ENCODE measurements at places on chromosomes 5 and 9.
A peak's percentile ranks its signal among the peaks of the same experiment; 100 is the strongest.

- no peak for DNase-seq
These were observed 162.8 kb downstream of the ENC1 start for GRCh38 chr5:74477761-74478160.

DNA sequence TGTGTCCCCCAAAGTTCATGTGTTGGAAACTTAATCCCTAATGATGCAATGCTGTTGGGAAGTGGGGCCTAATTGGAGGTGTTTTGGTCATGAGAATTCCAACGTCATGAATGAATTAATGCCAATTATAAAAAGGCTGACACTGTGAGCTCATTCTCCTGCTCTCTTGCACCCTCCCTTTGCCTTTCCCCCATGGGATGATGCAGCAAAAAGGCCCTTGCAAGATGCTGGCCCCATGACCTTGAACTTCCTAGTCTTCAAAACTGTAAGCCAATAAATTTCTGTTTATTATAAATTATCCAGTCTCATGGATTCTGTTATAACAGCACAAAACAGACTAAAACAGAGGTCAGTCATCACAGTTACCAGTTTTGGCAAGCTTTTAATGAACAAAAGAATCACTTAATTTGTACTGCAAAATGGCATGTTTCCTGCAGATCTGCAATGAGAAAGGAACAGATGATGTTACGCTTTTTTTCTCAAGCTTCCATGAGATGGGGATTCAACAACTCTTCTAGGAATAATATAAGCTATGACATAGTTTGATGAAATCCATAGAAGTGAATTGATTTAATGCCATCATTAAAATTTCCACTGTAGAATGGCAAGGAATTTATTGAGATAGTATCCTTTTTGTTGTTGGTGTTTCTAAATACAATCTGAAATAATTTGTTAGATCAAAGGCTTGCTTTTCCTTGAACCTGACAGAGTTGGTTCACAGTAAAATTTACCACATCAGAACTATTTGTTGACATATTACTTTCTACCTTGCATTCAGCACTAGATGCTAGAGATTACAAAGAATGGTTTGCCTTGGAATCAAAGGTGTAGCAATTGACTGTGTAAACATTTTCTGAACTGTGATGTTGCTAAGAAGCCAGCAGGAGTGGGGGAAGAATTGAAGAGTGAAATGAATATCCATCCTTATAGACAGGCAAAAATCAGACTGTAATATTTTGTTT is 29.3 kb upstream of the RFK start:
- DNase-seq, result no peak

DNA sequence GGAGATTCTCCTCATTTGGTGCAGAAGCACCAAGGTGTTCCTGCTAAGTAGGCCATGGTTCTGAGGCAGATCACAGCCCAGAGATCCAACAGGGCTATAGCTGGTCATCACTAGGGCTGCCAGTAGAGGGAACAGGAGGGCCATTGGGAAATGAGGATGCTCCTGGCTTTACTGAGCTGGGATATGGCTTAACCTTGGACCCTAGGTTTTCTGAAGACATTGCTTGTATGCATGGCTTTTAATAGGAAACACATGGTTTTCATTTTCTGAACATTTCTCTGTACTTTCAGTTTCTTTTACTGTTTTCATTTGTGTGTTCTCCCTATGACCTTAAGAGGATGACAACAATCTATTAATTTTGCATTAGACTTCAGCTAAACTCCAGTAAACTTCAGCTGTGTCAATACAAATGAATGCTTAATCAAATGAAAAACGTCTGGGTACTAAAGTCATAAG is at the start of gene IFNW1:
Gene IFNW1 (minus strand): TSS at position 406 of the 456 bp plus-strand sequence. CDS start 262 bp downstream, at position 144.
- no peak for DNase-seq

DNA sequence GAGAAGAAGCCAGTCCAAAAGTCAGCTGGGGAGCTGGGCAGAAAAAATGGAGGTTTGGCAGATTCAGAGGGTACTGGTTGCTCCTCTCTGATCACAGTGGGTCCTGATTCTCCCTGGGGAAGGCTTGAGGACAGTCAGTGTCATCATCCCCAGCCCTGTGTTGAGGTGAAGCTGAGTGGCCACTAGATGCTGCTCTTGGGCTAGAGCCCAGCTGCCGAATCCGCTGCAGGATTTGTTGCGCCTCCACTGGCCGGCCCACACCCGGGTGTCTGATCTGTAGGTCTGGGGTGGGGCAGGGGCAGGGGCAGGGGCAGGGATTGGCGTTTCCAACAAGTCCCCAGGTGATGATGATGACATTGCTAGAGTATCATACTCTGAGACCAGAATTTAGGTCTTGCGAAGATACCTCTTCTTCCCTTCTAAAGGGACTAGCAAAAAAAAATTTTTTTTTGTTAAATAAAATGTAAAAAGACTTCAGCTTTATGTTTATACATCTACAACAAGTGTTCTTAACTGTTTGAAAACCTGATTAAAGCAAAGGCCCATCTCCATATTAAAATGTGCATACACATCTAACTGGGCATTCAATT is 106.8 kb downstream of the PDE6A start:
- DNase-seq, result no peak

- no peak for DNase-seq
These were observed 23.0 kb upstream of the GOLM1 start for GRCh38 chr9:86122311-86122710.

DNA sequence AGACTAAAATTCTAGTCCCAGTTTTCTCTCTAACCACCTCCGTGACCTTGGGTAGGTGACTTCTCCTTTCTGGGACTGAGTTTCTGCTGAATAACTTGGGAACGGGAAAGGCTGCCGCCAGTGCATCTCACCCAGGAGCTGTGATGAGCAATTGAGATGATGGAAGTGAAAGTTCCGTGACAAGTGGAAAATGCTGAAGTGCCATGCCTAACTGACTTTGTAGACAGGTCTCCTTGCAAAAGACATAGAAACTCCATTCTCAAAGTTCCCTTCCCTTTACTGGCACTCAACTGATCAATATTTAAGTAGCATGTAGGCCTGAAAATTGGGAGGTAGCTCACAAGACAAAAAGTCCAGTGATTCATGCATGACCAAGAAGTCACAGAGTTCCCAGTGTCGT is 6.3 kb upstream of the ADAM19 start:
- no peak for DNase-seq

GRCh38 chr5:74056789-74057164 is 430.8 kb downstream of the ARHGEF28 start:
- DNase-seq, result no peak

- DNase-seq, result no peak
These were observed 282.6 kb downstream of the ELAVL2 start for GRCh38 chr9:23543419-23543818.

DNA sequence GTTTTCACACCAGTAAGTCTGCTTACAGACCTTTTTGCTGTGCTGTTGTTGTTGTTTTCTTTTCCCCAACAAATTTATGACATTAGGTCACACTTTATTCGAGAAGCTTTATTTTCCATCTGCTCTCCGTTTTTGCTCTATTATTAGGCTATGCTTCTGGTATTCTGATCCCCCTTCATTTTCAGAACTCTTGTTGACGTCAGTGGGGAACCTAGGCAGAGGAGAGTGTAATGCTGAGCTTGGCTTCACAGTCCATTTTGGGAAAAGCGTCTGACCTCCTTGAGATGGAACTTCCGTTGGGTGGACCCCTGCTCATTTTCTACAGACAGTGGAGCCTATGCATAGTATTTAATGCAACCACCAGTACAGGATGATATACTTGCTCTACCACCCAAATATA is 387.9 kb upstream of the MEF2C start:
- no peak for DNase-seq

- no peak for DNase-seq
These were observed 981 bp downstream of the TCOF1 start for GRCh38 chr5:150358261-150359095.

GRCh38 chr5:135423846-135424168 is 23.3 kb downstream of the DCANP1 start:
- no peak for DNase-seq

DNA sequence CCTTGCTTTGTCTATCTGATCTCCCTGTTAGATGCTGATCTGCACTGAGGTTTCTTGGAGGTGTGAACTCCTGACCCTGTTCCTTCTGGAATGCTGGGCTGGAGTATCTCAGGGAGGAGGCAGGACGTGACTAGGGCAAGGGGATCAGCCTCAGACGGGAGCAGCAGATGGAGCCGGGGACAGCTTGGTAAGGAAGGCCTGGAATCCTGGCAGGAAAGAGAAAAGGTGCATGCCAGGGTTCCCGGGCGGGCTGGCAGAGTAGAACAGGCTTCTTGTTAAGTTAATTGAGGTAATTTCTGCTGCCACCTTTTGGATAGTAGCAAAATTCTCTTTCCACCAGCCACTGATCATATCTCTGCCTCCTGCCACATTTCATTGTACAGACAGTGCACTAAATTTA is 180.9 kb downstream of the ZNF462 start:
- DNase-seq, result no peak

GRCh38 chr9:82038897-82039296 is 50.3 kb downstream of the SPATA31D1 start:
- no peak for DNase-seq

DNA sequence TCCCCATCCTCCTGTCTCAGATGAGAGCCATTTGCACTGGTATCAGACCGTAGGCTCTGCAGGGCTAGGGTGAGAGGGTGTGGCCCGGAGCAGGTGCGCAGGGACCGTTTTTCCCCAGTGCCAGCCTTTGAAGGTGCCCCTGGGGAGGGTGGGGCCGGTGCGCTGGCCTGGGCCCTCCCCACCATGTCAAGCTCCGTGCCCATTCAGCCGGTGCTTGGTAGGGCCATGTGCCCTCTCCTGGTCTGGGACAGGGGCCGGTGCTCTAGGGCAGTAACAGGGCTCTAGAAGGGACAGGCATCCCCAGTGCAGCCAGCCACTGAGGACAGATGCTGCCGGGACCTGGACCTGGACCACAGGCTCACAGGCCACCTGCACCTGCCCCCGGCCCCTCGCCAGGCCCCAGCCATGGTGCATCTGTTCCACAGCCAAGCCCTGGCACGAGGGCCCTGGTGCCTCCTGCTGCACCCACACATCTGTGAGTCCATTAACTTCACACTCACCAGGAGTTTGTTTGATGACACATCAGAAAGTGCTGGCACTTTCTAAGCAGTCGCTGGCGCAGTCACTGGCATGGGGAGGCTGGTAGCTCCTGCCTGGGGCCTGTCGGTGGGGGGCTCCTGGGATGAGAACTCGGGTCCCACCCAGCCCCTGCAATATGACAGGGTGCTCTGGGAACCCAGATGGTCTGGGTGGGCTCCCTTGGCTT is 5.0 kb upstream of the QRFP start:
- DNase-seq, result no peak

DNA sequence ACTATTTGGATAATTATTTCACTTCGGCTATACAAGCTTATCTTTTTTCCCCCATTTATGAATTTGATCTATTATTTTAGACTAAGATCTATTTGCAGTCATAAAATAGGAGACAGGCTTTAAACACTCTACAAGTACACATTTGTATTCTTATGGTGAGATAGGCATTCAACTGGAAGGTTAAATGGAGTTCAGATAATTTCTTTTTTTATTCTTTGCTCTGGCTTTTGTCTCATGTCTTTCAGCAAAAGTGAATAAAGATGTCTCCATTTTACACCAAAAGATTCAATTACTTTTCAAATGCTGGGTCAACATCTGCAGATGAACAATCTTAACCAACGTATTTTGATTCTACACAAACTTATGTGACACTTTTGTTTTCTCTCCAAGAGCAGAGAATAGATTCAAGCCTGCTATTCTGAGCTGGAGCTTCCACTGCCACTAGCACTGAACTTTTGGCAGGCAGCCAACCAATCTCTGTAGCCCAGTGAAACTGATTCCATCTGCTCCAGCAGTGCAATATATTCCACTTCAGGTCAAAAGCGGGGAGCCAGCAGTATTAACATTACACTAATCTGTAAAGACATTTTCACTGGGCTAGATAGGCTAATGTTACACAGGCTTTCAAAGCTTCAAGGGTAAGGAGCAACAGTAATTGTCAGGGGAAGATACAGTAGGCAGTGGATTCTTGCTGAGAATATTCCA is 452.0 kb upstream of the ZNF608 start:
- peak; percentile 79 for DNase-seq

GRCh38 chr5:151251001-151251551 is 1.9 kb upstream of the GM2A start:
- no peak for DNase-seq

GRCh38 chr9:22157276-22157675 is 148.2 kb upstream of the CDKN2B start:
- no peak for DNase-seq

DNA sequence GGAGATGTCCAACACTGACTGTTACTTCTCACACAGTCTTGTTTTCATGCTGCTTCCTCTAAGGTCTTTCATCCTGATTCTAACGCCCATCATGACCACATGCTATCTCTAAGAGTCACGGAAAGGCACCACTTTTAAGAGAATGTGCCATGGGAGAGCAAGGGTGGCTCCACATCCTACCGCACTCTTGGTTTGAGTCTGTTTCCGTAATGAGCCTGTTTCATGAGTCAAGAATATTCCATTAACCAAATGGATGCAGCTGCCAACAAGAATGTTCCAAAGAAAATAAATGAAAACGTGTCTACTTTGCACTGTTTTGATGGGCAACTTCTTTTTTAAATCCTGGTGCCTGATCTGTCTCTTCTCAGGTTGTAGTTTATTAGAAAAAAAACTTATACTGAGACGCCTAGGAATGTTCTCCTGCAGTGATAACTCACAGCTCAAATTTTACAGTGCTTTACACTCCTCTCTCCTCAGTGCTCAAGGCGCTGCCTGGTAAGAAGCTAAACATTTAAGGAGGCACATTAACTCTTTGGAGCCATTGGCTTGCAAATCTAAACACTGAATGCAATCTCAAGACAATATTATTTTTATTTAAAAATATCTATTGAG is 124.3 kb downstream of the FGF1 start:
- no peak for DNase-seq

GRCh38 chr5:134502259-134502658 is 23.2 kb upstream of the JADE2 start:
- no peak for DNase-seq

- no peak for DNase-seq
These were observed 39.8 kb downstream of the F2RL2 start for GRCh38 chr5:76583163-76584047.

- DNase-seq, result no peak
These were observed 65.0 kb downstream of the KIAA1958 start for GRCh38 chr9:112551641-112552040.

DNA sequence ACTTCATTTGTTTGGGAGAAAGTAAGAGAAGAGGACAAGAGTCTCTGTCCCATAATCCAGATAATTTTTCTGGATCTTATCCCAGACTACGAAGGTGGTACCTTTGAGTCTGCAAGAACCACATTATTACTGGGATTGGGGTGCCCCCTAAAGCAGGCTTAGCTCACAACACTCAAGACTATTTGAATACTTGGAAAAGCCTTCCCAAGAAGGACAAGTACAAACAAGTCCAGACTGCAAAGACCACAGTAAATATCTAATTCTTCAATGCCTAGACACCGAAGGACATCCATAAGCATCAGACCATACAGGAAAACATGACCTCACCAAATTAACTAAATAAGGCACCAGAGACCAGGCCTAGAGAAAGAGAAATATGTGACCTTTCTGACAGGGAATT is 40.2 kb upstream of the TMED7 start:
- no peak for DNase-seq

GRCh38 chr9:38047301-38048251 is 21.5 kb downstream of the SHB start:
- peak; percentile 79 for DNase-seq

- DNase-seq, result no peak
These were observed 176.3 kb downstream of the TLE1 start for GRCh38 chr9:81513059-81513458.

GRCh38 chr5:36885566-36886485 is 9.3 kb downstream of the NIPBL start:
- DNase-seq, result no peak
